Astrocyte (in vitro differentiated cells and primary cell): ENCODE measurements at places on chromosomes 11 and 22. TPM values are rescaled to one million over a fixed set of nuclear protein-coding genes. Genes with fewer than 3 reads are reported as not detected.

DNA sequence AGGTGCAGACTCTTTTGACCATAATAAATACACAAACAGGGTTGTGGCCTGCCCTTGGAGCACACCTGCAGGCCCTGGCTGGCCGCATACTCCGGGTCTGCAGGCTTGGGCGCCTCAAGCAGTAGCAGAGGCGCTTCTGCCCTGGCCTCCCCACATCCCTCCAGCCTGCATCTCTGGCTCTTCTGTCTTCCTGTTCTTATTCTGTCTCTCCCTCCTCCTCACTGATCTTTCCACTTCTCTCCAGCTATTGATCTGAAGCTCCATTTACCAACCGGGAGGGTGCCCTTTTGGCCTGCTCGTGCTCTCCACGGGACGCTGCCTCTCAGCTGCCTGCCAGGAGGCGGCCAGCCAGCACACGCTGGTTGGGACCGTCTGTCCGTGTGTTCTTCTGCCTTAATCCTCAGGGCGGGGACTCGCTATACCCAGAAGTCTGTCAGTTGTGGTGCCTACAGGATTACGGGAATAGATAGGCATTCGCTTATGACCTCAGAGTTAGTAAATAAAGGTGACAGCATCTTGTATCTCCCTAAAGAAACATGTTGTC, 5.2 kb downstream of the UPB1 start:
- H3K4me3 ChIP-seq: no peak overlapping the region
- no peak for DNase-seq
- H3K36me3 ChIP-seq: no peaks in the 10 kb centered on the region
- H3K27ac ChIP-seq: no peak overlapping the region

PRR33 gene
- total RNA-seq: not detected in 2 replicates

- DNase-seq: no peak
- H3K27me3 ChIP-seq: no peaks in the 10 kb centered on the region
- H3K36me3 ChIP-seq: no peaks in the 10 kb centered on the region
- peaks cover 8% of the 10 kb centered on the region for H3K4me1 ChIP-seq
- no peak overlapping the region for H3K27ac ChIP-seq
- no peak overlapping the region for H3K4me3 ChIP-seq
These were observed 47.4 kb downstream of the ARHGEF12 start for GRCh38 chr11:120383518-120384155.

- H3K4me1 ChIP-seq: no peaks in the 10 kb centered on the region
- peak; percentile 15 for DNase-seq
- H3K4me3 ChIP-seq: no peak overlapping the region
- no peaks in the 10 kb centered on the region for H3K36me3 ChIP-seq
- H3K27ac ChIP-seq: no peak overlapping the region
These were observed 260.8 kb downstream of the LARGE1 start for GRCh38 chr22:33659448-33659847.

DNA sequence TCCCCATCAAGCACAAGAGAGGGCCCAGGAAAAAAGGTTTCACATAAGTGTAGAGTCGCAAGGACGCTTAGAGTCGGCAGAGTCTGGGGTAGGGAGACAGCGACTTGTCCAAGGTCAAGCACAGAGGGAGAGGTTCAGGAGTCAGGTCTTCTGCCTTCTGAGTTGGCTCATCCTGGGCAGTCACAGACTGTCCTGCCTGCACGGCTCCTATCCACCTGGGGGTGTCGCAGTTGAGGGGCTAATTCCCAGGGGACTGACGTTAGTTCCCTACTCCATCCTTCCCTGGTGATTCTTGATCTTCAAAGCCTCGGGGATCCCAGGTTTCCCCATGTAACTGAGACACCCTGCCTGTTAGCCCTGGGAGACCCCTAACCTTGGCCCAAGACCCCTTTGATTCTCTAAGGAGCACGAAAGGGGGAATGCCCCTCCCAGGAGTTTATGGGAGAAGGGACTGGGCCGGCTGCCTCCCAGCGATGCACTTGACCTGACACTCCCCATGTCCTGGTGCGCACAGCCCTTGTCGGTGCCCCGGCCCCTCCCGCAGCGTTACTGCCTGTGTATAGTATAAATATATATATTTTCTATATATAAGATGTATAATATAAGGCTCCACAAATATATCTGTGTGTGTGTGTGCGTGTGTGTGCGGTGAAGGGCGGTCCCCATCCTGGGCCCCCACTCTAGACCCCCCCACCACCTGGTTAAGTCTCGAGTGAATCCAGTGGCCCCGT, 14.7 kb upstream of the TAB1 start:
- peaks cover 10% of the 10 kb centered on the region for H3K4me1 ChIP-seq
- no peaks in the 10 kb centered on the region for H3K36me3 ChIP-seq
- no peak for DNase-seq
- no peak overlapping the region for H3K27ac ChIP-seq
- no peaks in the 10 kb centered on the region for H3K27me3 ChIP-seq
- no peak overlapping the region for H3K4me3 ChIP-seq

GRCh38 chr11:132972565-132972964, 559.7 kb downstream of the OPCML start:
- H3K27ac ChIP-seq: no peak overlapping the region
- no peaks in the 10 kb centered on the region for H3K36me3 ChIP-seq
- DNase-seq: no peak
- no peak overlapping the region for H3K4me3 ChIP-seq
- H3K27me3 ChIP-seq: no peaks in the 10 kb centered on the region

GRCh38 chr11:6630632-6631291, 11.5 kb upstream of the TPP1 start:
- no peaks in the 10 kb centered on the region for H3K36me3 ChIP-seq
- H3K27ac ChIP-seq: no peak overlapping the region
- peaks cover 6% of the 10 kb centered on the region for H3K4me1 ChIP-seq
- DNase-seq: no peak

GRCh38 chr11:2095542-2095941, 43.6 kb downstream of the IGF2 start:
- no peak overlapping the region for H3K4me3 ChIP-seq
- peaks cover 43% of the 10 kb centered on the region for H3K4me1 ChIP-seq
- H3K27me3 ChIP-seq: no peaks in the 10 kb centered on the region
- no peak for DNase-seq
- peak overlapping the region; percentile 54 for H3K27ac ChIP-seq
- H3K36me3 ChIP-seq: no peaks in the 10 kb centered on the region

DNA sequence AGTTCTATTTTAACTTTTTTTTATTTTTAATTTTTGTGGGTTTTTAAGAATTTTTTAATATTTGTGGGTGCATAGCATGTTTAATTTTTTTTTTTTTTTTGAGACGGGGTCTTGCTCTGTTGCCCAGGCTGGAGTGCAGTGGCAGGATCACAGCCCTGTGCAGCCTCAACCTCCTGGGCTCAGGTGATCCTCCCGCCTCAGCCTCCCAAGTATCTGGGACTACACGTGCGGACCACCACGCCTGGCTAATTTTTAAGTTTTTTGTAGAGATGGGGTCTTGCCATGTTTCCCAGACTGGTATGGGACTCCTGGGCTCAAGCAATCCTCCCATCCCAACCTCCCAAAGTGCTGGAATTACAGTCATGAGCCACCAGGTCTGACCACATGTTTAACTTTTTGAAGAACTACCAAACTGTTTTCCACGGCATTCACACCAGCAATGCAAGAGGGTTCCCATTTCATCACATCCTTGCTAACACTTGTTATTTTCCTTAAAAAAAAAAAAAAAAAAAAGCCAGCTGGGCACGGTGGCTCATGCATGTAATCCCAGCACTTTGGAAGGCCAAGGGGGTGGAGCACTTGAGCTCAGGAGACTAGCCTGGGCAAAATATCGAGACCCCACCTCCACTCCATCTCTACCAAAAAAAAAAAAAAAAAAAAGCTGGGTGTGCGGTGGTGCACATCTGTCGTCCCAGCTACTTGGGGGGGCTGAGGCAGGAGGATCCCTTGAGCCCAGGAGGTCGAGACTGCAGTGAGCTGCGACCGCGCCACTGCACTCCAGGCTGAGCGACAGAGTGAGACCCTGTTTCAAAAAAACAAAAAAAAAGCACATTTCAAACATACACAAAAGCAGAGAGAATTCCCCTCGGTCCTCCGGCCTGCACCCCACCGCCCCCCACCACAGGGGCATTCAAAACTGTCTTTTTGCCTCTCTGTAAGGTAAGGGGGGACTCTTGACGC, 16.7 kb upstream of the TXNRD2 start:
- no peak overlapping the region for H3K27ac ChIP-seq
- H3K4me3 ChIP-seq: peak overlapping the region; percentile 44
